Stimulated activated CD4-positive, alpha-beta T cell treated with anti-CD3 and anti-CD28 coated beads, Interleukin-1b, Interleukin-23, amount 100 ng/mL, for 48 hours (primary cell): ENCODE measurements at places on chromosomes 5 and 9.

DNA sequence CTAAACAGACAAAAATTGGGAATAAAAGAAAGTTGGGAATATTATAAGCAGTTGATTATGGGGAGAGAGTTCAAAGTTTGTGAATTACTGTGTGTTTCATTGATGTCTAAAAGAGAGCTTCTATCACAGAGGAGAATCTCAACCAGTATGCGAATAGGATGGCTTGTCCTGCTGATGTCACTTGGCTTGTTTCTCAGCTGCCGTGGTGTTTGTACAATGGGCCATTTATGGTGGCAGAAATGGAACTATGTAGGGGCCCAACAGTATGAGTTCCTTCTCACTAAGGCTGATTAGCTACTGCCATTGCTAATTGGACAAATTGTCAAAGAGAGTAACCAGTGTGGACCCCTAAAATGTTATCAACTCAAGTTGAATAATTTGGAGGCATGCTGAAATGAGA, 103.9 kb downstream of the ST8SIA4 start:
- DNase-seq, result no peak

GRCh38 chr9:75601280-75601679, 289.2 kb upstream of the PCSK5 start:
- no peak for DNase-seq

- no peak for DNase-seq
These were observed 657.8 kb downstream of the TLE1 start for GRCh38 chr9:81031422-81032029.

DNA sequence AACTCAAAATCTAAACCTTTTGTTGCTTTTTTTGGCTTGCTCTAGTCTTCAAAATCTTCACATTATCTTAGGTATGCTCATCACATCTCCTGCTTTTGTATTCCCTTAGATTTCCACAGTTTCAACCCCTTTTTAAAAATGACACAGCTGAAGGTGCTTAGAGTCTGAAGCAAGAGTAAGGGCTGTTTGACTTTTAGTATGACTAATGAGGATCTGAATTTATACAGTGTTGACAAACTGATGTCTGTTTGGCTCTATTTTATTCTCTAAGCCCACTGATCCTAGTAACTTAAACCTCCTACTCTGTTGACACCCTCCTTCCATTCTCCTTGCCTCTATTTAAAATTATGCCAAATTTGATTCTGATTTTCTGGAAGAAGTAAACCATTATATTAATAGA, 200.1 kb downstream of the MCTP1 start:
- DNase-seq, result no peak

DNA sequence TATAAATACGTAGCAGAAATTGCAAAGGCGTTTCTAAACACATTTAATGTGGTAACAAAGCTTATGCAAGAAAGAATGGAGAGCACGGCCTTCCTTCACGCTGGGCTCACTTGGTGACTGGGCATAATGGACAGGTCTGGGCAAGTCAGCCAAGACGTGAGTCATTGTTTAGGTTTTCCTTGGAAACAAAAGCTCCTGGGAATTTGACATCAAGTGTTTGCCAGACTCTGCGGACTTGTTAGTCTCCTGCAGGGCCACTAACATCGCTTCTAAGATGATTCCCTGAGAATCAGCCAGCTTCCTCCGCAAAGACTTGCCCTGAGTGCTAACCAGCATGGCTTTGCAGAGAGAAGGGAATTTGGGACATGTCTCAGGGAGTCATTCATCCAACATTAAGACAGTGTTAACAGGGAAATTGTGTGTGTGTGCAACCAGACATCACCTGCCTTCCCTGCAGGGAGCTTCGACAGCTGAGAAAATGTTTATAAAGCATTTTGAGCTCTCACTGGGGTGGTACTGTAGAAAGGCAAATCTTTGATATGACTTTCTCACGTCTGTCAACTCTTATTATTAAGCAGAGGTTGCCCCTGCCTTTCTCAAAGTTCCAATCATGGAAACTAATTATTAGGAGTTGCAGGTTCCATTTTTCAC, 182.5 kb downstream of the NTRK2 start:
- no peak for DNase-seq

DNA sequence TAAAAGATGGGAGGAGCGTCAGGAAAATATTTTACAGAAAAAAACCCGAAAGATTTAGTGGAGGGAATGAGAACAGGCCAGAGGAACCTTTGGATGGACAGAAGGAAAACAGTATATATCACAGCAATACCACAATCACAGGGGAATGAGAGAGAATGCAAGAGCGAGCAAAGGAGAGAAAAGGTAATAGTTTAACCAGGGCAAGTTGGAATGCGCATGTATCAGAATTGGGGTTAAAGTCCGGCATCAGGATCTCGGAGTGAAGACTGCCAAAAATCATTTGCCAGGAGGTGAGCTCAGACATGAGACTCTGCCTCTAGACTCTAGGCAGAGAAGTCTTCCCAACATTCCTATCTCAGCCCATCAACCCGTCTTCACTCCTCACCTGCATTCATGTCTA, 36.8 kb downstream of the PCDHGC5 start:
- no peak for DNase-seq

DNA sequence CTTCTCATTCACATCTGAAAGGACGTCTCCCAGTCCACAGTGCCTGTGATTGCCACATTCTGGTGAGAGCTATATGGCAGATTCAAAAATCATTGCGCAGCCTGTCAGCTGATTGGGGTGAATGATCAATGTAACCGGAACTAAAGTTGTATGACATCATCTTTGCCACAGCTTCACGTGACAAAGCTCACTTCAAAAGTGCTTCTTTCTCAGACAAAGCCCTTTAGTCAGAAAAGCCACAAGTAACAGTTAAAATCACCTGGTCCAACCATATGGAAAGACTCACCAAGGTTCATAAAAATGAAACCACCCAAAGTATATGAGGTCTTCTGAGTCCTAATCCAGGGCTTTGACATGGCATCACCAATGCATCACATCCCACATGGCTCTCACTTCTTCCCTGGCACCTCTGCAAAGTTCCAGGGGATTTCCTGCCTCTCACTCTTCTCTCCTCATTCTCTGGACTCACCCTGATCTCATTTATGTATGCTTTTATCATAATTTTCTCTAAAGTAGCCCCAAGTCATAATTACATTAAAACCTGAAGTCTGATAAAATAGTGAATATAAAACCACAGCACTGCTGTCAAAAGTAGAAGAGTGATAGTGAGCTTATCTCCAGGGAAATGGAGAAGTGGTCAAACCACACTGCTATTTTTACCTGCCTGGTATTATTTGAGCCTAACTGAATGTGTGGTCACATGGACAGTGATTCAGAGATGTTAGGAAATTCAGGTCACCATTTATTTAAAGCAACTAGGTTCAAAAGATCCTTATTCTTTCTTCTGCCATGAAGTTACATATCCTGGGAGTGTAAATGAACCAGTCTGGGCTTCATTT, 193.1 kb upstream of the PTGER4 start:
- peak; percentile 69 for DNase-seq

DNA sequence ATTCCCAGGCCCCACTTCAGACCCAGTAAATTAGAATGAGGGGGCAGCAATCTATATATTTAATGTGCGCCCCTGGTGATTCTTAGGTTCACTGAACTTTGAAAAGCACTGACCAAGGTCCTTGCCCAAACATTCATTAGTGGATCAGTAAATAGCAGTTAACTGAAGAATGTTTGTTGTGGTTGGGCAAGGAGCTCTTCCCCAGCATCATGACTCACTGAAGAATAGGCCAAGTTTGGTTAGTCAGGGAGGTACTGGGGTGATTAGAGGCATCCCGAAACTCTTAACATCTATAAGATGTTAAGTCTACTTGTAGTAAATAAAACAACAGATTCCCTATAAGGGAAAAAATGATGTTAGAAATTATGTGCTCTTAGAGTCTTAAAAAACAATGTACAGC, 833 bp upstream of the MROH2B start:
- DNase-seq, result no peak

DNA sequence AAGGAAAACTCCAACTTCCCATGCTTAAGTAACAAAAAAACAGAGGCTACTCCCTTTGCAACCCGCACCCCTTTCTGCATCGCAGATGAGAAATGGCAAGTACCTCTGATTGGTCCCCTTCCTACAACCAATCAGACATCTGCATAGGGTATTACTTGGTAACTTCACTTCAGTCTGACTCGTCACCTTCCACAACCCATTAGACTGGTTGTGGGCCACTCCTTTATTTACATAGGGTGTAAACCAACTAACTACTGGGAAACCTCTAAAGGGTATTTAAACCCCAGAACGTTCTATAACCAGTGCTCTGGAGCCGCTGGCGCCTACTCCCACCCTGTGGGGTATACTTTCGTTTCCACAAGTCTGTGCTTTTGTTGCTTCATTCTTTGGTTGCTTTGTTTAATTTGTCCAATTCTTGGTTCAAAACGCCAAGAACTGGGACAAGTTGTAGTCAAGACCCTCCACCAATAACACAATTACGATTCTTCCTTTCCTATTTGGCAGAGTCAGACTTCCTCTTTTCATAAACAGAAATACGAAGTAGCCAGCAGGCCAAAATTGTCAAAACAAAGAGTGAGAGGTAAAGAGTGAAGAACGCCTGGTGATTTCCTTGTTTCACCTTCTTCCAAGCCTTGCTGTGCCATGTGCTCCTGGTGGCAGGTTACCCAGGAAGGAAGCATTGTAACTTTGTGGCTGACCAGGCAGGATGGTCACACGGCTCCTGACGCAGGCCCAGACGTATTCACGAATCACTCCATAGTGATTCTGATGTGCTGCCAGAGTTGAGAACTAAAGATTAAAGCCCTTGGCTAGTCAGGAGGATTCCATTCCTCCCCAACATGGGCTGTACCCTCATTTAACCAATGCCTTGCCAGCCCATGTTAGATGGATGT, 477.4 kb downstream of the ARHGEF28 start:
- DNase-seq, result no peak

DNA sequence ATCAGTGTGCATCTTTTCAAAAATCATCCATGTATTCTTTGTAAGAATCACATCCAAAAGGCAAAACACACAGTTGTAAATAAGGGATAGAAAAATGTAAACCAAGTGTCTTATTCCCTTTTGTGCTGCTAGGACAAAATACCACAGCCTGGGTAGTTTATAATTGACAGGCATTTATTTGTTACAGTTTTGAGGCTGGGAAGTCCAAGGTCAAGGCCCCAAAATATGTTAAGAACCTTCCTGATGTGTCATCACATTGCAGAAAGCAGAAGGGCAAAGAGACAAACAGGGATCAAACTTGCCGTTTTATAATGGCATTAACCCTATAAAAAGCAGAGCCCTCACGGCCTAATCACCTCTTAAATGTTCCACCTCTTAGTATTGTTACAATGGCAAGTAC, 364.8 kb downstream of the MED10 start:
- no peak for DNase-seq

DNA sequence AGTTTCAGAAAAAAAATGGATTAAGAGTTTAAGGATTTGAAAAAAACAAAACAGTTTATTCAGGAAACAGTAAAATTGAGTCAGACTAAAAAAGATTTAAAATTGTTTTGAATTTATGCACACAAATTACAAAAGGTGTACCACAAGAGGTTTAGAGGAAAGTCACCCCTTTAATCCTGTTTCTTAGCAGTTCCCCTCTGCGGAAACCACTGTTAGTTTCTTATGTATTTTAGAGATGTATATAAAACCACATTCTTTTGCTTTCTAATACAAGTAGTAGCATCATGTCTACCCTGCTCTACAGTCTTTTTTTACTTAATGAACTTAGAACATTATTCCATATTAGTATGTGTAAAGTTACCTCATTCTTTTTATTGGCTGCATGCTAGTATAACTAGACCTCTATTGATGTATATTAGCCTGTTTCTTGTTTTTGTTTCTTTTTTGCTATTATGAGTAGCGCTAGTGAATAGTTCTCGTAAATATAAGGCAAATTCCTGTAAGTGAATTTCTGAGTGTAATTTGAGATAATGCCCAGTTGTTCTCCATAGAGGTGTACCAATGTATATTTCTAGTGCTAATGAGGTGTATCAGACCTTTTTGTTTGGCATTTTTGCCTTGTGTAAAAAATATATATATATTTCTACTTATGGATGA, 20.0 kb downstream of the GPBP1 start:
- DNase-seq, result no peak

DNA sequence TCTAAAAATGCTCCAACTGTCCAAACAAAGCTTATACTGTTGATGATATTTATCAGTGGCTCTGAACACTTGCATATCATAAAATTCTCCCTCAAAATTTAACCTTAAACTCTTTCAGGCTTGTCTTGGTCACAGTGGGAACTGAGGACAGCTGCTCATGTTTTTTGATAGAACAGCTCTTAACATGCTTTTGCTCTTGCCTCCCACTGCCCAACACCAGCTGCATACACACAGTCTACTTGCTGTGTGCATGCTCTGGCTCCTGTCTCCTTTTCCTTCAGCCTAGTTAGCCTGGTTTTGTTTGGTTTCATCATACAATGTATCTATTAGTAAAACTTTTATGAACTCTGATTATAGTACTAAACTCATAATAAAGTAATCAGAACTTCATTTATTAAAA, 64.6 kb downstream of the GHR start:
- no peak for DNase-seq

DNA sequence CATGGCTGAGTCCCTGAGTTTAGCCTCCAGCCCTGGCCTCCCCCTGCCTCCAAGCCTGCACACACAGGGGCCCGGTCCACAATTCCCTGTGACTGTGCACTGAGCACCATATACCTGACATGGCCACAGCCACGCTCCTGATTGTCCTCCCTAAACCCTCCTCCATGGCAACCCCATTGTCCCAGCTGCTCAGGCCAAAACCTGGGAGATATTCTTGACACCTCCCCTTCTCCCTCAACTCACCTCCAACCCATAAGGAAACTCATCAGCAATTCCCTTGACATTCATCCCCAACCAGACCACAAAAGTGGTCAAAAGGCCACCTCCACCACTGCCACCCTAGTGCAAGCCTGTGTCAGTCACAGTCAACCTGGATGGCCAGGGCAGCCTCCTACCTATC, 107.5 kb upstream of the MVB12B start:
- DNase-seq, result no peak

- DNase-seq, result no peak
These were observed 128.6 kb downstream of the PJA2 start for GRCh38 chr5:109281136-109281690.

GRCh38 chr9:113298924-113299770, 4.0 kb downstream of the RNF183 start:
- DNase-seq, result no peak

GRCh38 chr5:111676926-111677415, 80.0 kb downstream of the NREP start:
- no peak for DNase-seq
